ENCODE measurements at places on chromosomes 11 and 22.
A peak's percentile ranks its signal among the peaks of the same experiment; 100 is the strongest.

- DNase-seq: no peak
Measured at GRCh38 chr22:44446483-44446882, 51.5 kb downstream of the RTL6 start.

- DNase-seq: no peak
Measured at GRCh38 chr11:22339611-22340010, 1.4 kb downstream of the SLC17A6 start.

DNA sequence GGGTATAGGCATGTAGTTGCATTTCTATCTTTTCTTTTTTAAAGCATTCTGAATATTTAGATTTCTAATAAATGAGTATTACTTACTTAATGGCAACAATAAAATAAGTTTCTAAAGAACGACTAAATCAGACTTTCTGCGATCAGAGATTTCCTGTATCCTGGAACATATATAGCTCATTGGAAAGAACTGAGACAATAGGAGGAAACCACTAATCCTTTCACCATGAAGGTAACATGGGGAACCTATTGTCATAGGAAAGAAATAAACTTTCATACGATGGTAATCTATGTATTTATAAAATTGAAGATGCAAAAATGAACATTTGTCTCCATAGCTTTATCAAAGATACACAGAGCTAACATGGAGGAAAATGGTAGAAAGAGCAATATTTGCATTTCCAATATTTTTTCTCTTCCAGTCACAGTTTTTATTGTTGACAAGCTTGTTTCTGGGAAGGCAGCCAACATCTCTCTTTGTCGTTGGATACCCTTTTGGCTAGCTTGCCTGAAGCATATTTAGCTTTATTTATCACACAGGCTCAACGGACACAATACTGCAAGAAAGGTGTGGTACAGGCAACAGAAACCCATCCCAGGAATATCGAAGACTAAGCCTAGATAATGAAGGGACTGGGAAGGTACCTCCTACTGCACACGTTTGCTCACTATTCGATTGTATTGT, 293.3 kb upstream of the MPPED2 start:
- no peak for DNase-seq

- no peak for DNase-seq
Measured at GRCh38 chr11:101127197-101127698, 2.4 kb downstream of the PGR start.

DNA sequence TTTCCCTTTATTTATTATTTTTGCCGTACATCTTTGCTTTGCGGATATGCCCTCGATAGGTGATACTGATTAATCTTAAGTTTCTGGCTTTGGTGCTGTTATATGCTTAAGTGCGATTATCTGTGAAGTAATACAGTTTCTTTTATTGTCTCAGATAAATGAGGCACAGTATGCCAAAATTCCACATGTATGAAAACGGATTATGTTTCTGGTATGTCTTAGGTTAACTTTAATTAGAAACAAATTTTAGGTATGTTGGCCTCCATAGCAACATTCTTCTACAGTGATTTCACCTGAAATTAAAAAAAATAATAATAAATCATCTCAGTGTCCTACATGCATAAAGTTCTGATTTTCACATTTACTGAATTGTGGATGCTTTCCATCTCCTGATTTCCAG, 119.2 kb downstream of the ARHGAP42 start:
- no peak for DNase-seq

DNA sequence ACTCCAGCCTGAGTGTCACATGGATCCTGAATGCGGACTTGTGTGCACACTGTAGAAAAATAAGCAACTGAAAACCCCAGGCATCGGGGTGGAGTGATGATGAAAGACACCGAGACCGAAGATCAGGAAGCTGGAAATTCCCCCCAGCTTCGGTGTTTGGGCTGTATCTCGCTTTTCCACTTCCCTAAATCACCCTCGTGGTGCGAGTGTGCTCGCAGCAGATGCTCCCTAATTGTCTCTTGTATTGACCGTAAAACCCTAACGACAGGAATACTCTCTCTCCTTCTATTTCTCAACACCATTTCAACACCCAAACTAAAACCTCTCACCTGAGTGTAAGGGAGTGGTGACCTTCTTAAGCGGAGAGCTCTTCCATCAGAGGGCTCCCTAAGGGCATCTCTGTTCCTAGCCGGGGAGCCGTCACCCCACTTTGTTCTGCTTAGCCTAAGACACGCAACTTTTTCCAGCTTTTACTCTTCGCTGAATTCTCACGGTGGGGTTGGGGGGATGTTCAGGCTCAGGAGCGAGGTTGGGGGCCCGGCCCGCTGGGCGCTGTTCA, 635 bp upstream of the GRK3 start:
- peak; percentile 50 for DNase-seq

DNA sequence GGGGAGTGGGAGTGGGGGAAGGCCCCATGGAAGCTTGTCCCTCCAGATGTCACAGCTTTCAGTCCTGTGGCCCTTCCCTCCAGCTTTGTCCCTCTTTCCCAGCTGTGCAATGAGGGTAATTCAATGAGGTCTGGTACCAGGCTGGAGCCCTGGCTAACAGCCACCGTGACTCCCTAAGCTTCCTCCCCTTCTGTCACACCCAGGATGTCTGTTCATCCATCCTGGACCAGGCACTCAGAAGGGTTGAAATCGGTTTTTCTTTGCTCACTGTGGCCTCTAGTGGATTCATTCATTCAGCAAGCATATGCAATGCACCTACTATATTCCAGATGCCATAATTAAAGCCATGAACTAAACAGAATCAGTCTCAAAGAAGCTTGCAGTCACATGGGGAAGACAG, 38.7 kb downstream of the SYT13 start:
- DNase-seq: peak; percentile 17

Data from NCI-H82 (cell line).